Frontal cortex (tissue), 4 donors: ENCODE measurements at places on chromosomes 1 and 21.

DNA sequence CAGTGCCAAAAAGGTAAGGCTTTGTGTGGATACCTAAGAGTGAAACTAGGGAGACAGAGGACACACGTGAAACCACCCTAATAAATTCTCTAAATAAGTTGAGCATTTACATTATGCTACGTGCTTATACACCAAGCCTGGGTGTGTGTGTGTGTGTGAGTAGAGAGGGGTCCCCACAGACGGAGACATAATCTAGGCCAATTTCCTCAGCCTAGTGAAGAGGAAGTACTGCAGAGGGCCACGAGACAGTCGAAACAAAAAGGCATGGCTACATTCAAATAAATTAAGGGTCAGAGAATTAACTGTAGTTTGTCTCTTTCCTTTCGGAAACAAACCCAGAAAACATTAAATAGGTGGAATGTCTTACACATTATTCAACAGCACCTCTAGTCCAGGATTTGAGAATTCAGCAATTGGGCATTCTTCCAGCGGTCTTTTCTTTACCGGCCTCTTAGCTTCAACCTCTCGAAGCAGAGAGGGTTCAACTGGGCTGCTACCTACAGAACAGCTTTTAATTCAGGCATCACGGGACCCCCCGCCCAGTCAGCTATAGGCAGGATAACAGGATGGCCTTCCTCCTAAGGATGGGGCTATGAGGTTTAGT is 75.0 kb downstream of the DESI2 start:
- DNase-seq, result no peak

- DNase-seq, result no peak
Observed at GRCh38 chr1:224804220-224804619, 125.3 kb upstream of the DNAH14 start.

DNA sequence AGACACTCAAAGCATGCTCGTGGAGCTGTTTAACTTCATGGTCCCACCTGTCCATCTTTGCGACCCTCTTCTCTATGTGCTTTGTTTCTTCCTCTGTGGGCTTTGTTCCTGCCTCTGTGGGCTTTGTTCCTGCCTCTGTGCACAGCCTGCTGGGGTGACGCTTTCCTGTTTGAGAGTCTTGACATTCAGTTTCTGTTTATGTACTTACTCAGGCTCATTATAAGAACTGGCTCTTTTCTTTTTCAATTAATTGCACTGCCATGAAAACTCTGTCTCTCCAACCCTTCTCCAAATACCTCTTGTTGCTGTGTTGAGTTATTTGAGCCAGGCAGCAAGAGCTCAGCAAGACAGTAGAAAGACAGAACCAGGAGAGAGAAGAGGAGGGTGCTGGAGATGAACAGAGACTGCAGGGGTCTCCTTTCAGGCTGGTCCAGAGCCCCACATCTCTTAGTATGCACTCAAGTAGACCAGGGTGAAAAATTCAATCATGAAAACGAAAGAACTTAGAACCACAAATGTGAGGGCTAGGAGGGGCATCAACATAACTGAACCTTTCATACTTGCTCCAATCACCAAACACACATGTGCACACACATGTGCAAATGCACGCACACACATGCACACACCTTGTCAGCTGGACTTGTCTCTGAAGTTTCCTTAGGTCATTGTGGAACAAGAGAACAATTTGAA is 88.3 kb upstream of the SGIP1 start:
- DNase-seq, result no peak

DNA sequence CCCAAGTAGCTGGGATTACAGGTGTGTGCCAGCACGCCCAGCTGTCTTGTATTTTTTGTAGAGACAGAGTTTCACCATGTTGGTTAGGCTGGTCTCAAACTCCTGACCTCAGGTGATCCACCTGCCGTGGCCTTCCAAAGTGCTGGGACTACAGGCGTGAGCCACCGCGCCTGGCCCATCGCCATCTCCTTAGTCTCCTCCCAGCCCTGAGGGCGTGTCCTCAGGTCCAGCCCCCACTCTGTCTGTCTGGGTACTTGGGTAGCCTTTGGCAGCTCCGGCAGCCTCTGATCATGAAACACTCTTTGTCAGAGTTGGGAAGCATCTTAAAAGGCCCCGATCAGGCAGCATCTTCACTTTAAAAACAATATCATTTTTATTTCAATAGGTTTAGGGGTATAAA is 90.3 kb upstream of the DISP3 start:
- DNase-seq, result no peak

- no peak for DNase-seq
Observed at GRCh38 chr1:240295811-240296210, 204.1 kb downstream of the FMN2 start.

DNA sequence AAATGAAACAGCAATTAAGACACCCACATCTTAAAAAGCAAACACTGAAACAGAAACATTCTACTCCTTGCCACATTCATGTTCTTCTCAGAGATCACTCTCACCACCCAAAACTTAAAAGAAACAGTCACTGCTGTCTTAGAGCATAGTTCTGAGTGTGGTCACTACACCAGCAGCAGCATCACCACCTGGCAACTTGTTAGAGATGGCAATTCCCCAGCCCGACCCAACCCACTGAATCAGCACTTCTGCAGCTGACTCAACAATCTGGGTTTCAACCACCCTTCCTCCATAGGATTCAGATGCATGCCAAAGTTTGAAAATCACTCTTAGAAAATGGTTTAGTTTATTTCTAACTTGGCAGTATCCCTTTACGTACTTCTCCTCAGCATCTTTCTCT is 126.1 kb downstream of the CDC42BPA start:
- peak; percentile 18 for DNase-seq

DNA sequence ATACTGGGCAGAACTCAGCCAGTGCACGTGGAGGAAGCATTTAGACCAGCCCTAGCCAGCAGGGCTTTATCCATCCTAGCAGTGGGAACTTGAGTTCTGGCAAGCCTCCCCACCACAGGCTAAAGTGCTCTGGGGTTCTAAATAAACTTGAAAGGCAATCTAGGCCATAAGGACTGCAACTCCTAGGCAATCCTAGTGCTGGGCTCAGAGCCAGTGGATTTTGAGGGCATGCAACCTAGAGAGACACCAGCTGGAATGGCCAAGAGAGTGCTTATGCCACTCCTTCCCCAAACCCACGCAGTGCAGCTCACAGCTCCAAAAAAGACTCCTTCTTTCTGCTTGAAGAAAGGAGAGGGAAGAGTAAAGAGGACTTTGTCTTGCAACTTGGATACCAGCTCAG is 70.5 kb upstream of the APOBEC4 start:
- DNase-seq, result no peak

DNA sequence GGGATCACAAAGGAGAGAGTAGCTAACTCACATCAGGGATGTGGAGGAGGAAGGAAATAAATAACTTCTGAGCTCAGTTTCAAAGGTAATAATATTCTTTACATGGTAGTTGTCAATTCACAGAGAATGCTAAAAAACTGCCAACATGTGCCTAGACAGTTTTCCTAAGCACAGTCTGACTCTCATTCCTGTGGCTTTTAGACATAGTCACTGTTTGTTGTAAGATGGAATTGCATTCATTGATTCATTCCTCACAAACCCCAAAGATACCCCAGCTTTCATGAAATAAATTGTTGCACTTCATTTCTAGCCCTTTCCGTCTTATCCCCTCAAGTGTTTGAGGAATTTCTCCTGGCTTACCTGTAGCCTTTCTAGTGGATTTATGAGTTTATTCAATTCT is 263.9 kb downstream of the NTNG1 start:
- no peak for DNase-seq

DNA sequence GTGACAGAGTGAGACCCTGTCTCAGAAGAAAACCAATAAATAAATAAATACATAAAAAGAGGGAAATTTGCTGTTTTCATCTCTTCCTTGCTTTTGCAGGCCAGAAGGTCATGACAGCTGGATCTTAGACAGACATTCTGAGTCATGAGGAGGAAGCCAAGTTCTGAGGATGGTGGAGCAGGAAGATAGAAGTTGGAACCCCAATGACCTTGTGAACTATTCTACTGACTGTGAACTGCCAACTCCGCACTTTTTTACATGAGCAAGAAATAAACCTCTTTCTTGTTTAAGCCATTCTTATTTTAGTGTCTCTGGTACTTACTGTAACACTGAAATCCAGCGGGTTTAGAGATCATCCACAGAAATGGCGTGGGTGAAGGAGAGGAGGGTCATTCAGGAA is 8.5 kb downstream of the CD84 start:
- no peak for DNase-seq
